ENCODE measurements at places on chromosomes 5 and 9.

DNA sequence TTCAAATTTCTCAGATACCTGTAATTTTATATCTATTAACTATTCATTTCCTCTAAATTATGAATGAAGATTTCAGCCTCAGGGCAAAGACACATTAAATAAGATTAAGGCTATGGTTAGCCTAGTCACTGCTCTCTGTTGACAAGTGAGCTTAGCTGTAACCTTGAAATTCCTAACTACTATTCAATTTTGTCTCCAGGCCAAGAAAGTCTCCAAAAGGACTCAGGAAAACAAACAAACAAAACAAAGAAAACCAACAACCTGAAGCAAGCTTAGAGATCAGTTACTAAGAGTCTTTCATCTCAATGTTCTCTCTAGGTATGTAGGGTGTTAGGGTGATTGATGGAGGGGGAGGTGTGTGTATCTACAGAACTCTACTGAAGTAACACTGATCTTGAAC lies 9.6 kb upstream of the CTNNAL1 start:
- DNase-seq: no peak

- DNase-seq: no peak
Measured at GRCh38 chr5:61496860-61497259, 164.8 kb downstream of the ZSWIM6 start.

GRCh38 chr9:89364666-89365531 lies 46.6 kb downstream of the SECISBP2 start:
- no peak for DNase-seq

DNA sequence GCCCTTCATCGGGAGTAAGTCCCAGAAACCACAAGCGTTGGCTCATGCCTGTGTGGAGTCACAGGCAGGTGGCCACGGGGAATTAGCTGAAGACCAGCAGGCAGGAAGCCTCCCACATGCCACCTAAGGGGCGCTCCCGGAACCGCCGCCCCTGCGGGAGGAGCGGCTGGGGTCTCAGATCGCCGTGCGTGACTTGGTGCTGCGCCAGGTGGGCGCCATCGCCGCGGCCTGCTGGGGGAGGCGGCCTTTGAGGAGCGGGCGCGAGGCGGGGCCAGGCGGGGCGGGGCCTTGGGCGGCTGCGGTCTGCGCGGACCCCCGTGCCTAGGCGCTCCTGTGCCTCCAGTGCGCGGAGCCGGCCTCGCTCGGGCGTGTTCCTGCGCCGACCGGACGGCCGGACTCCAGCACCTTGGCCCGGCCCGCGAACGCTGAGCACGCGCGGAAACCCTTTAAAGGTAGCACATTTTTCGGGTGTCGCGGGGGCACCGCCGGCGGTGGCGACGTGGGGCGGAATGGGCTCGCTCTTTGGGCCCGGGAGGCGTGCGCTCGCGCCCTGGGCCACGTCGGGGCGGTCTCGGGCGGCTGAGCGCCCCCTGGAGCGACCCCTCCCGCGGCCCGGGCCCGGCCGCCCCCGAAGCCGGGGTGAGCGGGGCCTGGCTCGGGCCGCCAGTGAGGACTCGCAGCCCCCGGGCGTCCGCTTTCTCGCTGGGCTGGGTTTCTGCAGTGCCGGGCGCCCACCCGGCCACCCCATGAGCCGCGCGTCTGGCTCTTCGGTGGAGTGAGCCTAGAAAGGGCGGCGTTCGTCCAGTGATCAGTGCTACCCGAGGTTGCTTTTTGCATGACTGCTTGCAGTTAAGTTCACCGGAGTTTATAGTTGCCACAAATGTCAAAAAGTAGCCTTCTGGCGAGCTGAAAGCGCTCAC lies 24.5 kb downstream of the LECT2 start:
- no peak for DNase-seq

DNA sequence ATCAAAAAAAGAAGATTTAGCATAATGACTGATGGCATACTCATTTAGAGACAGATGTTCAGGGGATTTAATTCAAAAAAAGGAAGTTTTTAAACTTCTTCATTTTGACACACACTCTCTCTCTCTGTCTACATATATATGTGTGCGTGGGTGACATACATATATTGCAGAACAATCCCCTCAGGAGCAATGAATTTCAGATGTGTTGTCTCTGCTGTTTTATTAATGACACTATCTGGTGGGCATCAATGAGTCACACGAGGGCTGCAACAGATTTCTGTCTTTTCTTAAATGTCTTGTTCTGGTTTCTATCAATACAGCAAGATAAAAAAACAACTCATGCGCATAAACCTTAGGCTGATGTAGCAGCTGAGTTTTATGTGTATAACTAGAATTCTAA lies 123.5 kb upstream of the SLCO6A1 start:
- no peak for DNase-seq

GRCh38 chr5:14420101-14420811 lies 161.3 kb upstream of the OTULINL start:
- DNase-seq: no peak

DNA sequence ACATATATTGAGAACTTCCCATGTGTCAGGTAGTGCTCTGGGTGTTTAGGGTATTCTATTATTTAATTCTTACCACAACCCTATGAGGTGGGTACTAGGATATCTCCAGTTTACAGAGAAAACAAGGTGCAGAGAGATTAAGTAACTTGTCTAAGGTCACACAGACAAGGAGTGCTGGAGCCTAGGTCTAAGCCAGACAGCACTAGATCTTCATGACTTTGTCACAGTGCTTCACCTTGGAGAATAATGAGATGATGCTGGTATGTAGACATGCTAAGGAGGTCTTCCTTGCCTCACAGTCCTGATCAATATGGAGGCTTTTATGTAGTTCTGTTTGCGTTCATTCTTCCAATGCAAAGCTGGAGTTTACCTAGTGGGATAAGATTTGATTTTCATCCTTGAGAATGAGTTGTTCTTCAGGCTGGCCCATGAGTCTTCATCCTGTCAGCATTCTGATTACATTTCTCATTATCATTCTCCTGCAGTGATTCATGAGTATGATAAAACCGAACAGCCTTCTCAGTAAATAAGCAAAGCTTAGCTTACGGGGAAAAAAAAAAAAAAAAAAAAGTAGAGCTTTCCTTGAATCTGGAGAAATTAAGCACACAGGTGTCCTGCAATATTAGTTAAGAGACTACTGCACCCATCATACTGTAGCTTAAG lies 176.3 kb downstream of the C9orf152 start:
- DNase-seq: peak; percentile 95

DNA sequence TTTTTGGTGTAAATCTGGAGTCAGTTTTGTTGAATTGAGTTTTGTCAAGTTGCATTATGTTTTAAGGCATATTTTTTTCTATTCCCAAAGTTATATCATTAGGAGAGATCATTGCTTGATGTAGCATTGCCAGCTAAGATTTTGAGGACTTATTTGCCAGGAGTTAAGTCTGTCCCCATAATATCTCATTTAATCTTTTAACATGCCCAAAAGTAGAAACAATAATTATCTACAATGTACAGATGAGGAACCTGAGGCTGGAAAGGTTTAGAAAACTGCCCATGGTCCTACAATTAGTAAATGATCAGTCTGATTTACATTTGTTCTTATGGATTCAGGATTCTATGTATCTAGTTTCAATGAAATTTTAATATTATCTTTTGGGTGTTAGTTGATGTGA lies 4.7 kb downstream of the NIPBL start:
- DNase-seq: no peak

- DNase-seq: no peak
Measured at GRCh38 chr9:34037626-34038025, 11.1 kb downstream of the UBAP2 start.

DNA sequence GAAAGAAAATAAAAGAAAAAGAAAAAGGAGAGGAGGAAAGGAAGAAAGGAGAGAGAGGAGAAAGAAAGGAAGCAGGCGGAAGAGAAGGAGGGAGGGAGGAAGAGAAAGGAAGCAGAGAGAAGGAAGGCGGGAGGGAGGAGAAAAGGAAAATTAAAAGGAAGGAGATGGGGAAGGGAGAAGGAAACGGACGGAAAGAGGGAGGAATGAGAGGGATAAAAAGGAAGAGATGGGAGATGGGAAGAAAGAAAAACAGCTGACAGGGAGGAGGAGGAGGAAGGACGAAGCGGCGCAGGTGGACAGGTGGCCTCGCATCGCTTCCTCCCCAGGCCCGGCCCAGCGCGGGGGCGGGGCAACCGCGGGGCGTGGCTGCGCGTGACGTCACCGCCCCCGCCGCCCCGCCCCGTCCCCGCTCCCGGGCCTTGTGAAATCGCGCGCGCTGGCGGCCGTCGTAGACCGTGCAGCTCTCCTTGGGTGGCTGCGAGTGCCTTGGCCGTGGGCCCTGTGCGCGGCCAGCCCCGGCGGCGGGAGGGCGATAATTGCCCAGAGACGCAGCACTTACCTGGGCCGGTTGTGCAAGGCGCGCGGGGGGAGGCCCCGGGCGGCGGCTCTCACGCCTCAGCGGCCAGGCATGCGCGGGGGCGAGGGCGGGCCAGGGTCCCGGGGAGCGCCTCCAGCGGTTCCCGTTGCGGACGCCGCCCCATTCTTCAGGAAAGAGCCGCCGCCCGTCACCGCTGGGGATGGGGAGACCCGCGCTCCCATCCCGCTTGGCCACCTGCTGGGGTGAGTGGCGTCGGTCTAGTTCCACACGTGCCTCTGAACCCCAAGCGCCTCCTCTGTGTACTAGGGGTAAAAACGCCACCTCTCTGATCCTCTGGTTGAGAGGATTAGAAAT lies 49.6 kb upstream of the FOXE1 start:
- DNase-seq: no peak

DNA sequence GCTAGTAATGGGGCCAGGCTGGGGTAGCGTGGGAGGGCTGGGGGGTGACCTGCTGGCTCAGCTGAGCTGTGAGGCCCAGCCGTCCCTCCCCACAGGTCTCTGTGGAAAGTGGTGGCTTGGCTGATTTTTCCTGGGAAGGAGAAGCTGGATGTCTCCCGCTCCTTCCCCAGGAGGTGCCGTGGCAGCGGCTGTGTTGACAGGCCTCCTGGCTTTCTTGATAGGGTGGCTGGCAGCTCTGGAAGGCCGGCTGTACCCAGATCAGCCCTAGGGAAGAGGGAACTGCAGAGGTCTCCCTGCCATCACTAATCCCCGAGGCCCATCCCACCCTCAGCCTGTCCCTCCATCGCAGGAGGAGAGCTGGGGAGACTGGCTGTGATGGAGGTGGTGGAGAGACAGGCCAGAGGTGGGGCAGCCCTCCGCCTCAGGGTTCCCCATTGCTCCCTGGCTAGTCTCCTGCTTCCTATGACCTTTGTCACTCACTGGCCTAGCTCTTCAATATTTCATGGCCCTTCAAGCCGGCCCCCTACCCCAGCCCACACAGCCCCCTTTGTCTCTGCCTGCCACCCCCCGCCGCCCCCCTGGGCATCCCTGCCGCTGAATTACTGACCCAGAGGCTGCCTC lies 6.8 kb downstream of the CXXC5 start:
- DNase-seq: no peak

GRCh38 chr5:160367885-160368284 lies 2.5 kb downstream of the C1QTNF2 start:
- DNase-seq: no peak

GRCh38 chr9:136254381-136255165 lies 9.0 kb upstream of the QSOX2 start:
- DNase-seq: no peak

DNA sequence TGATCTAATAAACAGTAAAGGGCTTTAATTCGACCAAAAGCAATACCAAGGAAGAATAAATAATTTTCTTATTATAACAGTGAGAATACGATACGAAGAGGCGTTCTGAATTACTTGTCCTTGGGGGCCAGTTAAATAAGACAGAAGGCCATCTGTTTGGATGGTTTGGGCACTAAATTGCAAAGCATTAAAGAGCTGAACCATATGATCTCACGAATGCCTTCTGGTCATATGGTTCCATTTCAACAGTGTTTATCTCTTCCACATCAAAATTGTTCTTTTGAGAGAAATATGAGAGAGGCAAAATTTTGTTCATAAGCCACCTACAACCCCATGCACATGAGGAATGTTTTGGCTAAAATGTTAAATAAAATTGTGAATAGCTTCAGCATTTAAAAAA lies 605.4 kb downstream of the PTPRD start:
- no peak for DNase-seq
